ENCODE measurements at places on chromosomes 2 and 18. TPM values are rescaled to one million over a fixed set of nuclear protein-coding genes. Genes with fewer than 3 reads are reported as not detected.

DNA sequence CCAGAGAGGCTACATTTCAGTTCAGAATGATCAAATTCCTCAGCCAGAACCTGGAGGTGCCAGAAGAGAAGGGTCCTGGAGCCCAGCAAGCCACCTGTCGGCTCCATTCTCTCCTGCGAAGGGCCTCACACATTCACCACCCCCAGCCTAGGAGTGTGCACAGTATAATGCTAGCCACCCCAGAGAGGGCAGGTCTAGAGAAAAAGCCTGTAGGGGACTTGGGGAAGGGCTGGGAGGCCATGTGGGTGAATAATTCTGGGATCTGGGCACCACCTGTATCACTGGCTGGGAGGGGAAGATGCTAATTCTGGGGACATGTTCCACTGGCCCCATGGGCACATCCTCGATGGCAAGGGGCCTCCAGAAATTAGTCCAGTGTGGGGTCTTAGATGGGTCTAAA lies 127.6 kb upstream of the HNMT start:
- no peak for DNase-seq

The AQP12B gene
- total RNA-seq, result not detected

The POTEE gene
- 0.05 TPM for total RNA-seq

The RAB31 gene
- 36.8 TPM for total RNA-seq

DNA sequence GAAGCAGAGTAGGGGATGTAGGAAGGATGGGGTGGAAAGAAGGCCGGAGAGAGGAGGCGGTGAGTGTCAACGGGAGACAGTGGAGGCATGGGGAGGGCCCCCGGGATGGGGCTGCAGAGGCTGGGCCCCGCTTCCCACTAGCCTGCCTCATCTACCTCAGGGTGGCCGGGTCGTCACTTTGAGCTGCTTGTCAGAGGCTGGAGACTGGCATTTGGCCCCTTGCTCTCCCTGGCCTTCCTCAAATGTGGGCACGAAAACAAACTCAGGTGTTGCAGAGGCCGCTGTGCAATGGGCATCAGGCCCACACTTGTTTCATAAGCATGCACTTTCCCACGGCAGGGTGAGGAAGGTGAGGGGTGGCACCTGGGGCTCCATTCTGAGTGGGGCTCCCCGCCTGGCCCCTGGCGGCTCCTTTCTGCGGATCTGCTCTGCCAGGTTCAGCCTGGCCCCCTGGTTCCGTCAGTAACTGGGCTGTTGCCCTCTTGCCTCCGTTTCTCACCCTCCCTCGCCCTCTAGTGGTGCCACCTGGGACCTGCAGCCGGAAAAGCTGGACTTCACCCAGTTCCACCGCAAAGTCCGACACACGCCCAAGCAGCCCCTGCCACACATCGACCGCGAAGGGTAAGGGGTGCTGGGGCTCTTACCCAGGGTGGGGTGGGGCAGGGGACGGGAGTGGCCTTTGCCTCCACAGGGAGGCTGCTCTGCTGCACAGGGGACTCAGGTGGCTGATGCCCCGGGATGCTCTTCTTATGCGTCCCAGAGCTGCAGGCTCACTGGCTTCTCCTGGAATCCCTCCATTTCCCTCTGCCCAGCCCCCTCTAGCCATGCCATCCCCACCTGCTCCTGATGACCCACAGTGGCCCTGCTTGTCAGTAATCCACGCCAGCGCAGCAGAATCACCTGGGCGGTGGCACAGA lies 125.4 kb downstream of the CTIF start:
- DNase-seq, result peak; percentile 27

DNA sequence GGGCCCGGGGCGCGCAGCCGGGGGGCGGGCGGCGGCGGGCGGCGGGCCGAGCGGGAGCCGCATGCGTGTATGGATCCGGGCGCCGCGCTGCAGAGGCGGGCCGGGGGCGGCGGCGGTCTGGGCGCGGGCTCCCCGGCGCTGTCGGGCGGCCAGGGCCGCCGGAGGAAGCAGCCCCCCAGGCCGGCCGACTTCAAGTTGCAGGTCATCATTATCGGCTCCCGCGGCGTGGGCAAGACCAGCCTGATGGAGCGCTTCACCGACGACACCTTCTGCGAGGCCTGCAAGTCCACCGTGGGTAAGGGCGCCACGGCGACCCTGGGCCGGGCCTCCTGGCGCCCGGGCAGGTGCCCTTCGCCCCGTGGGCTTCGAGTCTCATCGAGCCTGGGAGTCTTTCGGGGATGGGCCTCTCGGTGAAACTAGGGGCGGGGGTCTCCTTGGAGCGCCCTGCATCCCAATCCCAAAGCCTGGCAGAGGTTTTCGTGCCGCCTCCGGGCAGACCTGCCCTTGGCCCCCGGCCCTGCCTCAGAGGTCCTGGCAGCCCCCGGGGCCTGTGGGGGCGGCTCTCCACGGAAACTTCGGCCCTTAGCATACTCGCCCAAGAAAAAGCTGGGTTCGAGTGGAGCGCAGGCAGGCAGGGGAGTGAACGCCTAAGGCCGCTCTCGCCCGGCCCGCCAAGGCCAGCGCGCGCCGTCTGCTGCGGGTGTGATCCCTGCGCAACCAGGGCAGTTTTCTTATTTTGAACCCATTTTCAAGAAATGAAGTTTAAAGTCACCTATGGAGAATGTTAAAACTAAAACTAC lies 622 bp downstream of the RAB12 start:
- DNase-seq, result peak; percentile 16

DNA sequence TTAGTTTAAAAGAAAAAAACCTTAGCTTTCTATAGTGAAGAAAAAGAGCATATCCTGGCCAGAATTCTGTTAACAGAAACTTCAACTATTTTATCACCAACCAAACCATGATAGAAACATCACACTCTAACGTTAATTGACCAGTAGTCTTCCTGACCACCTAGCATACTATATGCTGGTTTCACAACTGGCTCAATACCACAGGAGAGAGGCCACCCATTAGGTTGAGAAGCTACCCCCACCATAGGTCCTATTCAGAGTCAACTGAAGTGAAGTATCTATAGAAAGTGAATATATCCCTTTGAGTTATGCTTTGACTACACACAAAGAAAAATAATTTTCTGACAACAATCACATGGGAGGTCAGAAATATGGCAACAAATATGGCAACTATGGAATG lies 85.2 kb upstream of the STK17B start:
- DNase-seq, result no peak

- no peak for DNase-seq
Observed at GRCh38 chr2:128405467-128405900, 86.8 kb upstream of the HS6ST1 start.

- DNase-seq, result no peak
Observed at GRCh38 chr2:119206201-119206600, 17.4 kb upstream of the STEAP3 start.

DNA sequence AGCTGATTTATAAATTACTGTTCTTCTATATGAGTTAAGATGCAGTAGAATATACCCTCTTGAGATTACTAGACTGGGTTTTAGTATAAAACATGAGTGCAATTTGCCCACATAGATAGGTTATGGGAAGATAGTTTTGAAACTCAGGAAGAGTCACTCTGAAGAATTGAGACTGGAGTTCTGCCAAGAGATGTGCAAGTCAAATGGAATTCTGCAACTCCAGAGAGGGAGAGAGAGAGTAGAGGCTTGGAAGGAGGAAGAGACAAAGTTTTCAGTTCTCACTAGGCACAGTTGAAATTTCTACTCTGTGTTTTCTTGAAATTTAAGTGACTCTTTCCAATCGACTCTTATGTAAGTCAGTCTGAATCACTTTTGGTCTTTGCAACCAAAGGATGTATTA lies 878.8 kb downstream of the TSN start:
- DNase-seq, result peak; percentile 61

- no peak for DNase-seq
Observed at GRCh38 chr2:126449677-126450076, 206.3 kb upstream of the GYPC start.

GRCh38 chr18:46261799-46262198 lies 157.6 kb downstream of the HAUS1 start:
- DNase-seq, result peak; percentile 65

GRCh38 chr2:60212181-60212945 lies 341.1 kb downstream of the BCL11A start:
- DNase-seq, result no peak

DNA sequence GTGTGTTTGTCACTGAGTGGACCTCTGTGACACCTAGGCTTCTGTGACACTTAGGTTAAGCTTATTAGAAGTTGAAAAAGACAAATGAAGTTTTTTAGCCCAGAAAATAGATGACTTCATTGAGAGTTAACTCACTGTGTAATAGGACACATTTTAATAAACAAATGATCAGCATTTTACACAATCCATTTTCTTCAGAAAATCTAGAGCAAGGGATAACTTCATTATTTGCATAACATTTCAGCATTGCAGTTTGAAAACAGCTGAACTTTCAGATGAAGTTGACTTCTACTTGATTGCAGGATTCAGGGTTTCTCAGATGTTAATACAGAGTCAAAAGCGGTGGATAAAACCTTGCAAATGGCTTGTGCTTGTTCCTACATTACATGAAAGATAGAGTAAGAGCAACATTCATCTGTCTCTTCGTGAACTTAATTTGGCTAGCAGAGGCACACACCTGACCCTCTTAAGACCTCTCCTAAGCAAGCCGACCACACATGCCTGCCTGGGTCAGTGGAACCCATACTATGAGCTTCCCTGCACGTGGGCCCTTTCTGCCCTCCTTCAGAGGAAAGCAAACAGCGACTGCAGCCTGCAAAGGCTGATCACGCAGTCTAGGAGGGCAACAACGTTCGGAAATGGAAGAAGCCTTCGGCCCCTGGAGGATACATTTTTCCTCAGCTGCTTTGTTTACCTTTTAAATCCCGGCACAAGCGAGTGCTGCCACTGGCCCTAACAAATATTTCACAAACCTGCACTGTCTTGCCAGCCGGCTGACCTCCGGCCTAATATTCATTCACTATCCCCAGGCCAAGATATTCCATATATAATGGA lies 16.6 kb downstream of the ITGB1BP1 start:
- DNase-seq, result no peak

DNA sequence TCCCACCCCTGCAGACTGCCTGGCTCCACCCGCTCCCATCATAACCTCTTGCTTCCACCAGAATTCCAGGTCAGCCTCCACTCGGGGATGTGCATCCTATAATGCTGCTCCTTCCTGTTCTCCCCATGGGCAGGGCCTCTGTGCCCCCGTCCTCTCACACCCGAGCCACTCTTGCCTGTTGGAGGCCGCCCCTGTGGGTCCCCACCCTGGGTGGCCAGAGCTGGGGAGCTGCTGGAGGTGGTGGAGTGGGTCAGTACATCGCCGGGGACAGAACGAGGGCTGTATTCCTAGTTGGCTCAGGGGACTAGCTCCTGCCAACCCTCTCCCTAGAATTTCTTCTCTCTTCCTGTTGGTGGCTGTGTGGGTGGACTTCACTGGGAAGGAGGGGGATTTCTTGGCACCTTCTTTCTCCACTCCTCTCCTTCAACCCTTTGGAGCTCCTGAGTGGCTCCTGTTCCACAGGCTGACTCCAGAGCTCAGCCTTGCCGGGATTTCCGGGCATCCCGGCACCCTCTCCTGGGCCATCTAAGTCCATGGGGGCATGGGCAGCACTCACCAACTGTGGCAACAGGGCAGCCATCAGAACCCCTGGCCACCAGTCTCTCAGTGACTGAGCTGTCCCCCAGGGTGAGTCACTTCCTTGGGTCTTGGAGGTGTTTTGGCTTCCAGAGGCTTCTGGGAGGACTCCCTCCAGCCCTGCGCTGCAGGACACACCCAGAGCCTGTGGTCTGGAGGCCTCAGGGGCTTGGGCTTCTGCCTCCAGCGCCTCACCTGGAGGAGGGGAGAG lies 88.2 kb upstream of the MCFD2 start:
- peak; percentile 79 for DNase-seq

The ZBTB7C gene
- not detected for total RNA-seq
